ENCODE measurements at places on chromosomes 5 and 9.

GRCh38 chr9:38417003-38417945 lies 7.0 kb downstream of the IGFBPL1 start:
- no peak for DNase-seq

- peak; percentile 58 for DNase-seq
Measured at GRCh38 chr5:50440651-50441492, at the start of gene EMB. EMB (minus strand) TSS chr5:50441288; CDS start chr5:50441151, 137 bp downstream.

- DNase-seq: peak; percentile 67
Measured at GRCh38 chr5:142866563-142867275, 96.5 kb downstream of the ARHGAP26 start.

- DNase-seq: peak; percentile 30
Measured at GRCh38 chr9:125904155-125904851, 157.1 kb downstream of the PBX3 start.

GRCh38 chr9:131709771-131710431 lies 30.0 kb downstream of the RAPGEF1 start:
- DNase-seq: no peak

DNA sequence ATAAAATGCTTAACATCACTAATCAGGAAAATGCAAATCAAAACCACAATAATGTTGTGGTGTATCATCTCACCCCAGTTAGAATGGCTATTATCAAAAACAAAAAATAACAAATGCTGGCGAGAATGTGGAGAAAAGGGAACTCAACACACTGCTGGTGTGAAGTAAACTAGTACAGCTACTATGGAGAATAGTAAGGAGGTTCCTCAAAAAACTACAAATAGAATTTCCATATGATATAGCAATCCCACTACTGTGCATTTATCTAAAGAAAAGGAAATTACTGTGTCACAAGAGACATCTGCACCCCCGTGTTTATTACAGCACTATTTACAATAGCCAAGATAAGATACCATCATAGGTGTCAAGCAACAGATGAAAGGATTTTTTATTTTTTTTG lies 214.5 kb upstream of the RASA1 start:
- no peak for DNase-seq

DNA sequence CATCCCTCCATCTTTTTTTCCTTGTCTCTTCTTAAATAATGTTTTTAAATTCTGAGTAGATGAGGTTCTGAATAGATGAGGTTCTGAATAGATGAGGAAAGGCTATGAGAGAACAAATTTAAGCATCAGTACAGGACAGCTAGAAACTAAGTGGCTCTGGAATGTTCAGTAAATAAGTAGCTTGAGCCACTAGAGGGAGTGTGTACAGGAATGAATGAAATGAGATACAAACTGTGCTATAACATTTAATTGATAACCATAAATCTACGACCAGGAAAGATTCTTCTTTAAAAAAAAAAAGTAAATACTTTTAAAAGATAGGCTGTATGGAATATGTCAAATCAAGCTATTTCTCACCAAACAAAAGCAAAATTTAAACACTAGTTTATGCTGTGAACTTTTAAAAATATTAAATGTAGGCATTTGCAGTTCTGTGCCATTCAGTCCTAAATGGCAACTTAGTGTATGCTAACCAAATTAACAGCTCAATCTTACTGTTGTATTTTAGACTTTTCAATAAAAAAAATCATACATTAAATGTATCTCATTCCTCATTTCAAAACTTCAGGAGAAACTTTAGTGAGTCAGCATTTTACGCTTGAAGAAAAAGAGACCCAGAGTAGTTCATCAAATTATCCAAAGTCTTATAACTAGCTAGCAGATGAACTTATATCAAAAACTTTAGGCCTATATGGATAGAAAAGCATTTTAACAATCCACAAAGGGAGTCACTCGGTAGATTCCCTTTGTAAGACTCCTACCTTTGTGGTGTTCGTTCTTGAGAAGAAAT lies 70.4 kb upstream of the SNX2 start:
- DNase-seq: peak; percentile 50

DNA sequence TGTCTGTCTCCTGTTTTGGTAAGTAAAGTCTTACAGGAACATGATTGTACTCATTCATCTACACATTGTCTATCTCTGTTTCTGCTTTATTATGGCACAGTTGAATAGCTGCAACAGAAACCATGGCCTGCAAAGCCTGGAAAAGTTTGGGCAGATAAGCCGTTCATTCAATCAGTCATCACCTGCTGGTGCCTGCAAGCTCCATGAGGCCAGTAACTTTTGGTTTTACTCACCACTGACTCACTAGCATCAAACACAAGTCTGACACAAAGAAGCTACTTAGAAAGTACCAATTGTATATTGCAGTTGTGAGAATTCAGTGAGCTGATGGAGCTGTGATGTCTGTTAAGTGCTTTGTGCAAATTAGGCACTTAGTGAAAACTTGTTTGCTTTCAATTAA lies 373.6 kb upstream of the SGCD start:
- DNase-seq: no peak

DNA sequence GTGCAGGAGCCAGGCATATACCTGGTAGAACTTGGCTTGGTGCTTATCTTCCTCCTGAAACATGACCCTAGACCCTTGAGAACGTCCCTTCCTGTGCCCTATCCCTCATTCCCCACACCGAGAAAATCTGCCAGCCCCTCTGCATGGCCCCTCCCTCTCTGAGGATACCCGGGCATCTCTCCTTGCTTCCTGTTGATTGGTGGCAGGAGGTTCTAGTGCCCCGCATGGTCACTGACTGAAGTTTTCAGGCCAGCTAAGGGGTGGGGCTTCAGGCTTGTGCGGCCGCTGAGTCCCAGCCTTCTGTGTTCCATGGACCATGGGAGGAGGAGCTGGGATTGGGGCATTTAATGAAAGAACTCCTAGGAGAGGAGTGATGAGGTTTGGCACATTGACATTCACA lies 22.8 kb downstream of the IGIP start:
- DNase-seq: no peak

Measured in AML-193 (cell line).